AG09309 (cell line): ENCODE measurements at places on chromosomes 3 and 15.
A peak's percentile ranks its signal among the peaks of the same experiment; 100 is the strongest.

DNA sequence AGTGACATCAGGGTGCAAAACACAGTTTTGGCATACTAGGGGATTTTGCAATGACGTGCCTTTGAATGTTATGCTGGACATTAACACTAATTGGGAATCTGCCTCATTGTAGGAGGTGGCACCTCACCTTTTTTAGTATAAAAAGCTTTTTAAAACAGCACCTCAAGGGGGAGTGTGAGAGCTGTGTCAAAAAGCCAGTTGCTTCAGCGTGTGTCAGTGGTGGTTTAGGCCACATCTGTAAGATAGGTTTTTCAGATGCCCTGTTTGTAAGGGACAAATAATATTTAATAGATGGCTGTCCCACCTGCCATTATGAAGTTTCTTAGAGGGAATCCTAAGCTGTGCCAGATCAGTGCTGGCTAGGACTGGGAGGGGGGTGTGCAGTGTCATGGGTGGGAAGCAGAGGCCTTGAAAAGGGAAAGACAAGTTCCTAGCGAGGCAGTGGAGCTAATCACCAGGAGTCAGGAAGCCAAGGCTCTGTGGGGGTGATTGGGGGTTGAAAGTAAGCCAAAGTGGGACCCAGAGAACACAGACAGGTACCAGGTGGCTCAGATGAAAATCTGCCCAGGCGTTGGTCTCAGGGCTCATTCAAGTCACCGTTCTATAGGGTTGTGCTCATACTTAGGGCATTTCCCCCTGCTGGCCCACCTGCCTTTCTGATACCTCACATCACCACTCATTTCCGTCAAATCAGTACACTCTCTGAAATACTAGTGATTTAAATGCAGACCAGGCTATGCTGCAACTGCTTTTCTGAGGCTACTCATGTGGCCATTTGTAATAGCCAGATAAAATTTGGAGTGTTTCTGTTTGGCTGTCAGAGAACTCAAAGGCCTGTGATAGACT lies 120.5 kb downstream of the BBX start:
- no peak for DNase-seq

- no peak for DNase-seq
Measured at GRCh38 chr15:58864602-58865424, 68.7 kb downstream of the SLTM start.

- no peak for DNase-seq
Measured at GRCh38 chr3:15845475-15845874, 47.7 kb upstream of the ANKRD28 start.

DNA sequence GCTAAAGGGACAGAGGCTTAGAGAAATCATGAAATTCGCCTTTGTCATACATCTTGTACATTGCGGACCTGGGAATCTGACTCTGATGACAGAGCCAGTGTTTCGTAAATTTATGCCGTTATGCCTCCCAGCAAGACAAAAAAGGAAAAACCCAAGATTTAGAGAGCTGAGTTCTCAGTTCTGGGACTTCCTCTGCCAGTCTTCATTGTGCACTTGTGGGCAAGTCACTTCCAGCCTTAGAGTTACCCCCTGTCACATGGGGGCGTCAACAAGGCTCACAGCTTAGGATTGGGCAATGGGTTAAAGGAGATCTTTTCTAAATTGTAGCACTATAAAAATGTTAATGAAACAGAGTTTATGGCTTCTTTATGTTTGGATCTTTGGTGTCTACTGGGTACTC lies 41.9 kb upstream of the MITF start:
- no peak for DNase-seq

- no peak for DNase-seq
Measured at GRCh38 chr15:99146661-99147060, 41.8 kb downstream of the SYNM start.

DNA sequence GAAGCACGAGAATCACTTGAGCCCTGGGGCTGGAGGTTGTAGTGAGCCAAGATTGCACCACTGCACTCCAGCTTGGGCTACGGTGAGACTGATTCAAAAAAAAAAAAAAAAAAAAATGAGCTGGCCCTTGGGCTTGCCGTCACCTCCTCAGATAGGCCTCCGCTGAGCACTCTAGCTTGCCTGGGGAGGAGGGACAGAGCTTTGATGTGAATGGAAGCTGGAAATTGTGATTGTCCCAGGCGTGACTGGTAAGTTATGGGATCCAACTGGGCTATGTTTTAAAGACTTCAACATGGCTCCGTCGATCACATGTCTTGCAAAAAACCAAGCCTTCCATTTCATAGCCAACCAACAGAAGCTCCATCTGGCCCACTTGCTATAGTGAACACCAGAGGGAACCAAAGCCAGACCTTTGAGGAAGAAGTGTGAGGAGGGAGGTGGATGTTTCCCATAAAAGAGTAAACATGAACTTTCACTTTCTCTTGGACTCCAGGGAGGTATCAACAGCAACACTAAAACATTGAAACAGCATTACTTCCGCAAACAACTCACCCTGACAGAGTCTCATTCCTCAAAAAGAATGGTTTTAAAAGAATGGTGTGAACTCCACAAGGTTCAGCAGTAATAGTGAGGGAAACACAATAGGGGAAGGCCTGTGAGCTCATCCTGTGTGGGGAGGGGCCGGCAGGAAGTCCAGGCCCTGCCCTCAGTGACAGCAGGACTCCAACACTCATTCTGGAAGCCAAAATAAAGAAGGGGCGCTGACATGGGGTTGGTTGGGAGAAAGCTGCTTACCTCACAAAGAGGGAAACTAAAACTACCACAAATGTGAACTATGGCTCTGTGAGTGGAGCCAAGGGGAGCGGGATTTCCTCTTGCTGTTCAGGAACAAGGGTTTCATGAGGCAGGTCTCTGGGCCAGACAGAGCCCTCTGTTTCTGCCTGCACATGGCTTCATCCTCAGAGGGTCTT lies 59.2 kb upstream of the IL12A start:
- peak; percentile 66 for DNase-seq

DNA sequence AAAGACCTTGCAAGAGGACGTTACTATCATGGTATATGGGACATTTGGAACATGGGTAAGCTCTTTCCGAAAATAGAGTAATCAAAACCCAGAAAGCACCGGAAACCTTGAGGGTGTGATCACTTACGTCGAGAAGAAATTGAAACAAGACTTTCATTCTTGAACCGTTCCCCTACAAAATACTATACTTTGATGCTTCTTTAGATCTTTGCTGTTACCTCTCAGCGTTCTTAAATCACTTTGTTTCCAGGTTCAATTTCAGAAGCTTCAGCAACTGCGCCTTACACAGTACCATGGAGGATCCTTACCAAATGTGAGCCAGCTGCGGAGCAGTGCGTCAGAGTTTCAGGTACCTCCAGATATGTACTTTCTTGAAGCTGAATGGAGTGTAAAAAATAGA lies 10.1 kb downstream of the CRTC3 start:
- DNase-seq: no peak

DNA sequence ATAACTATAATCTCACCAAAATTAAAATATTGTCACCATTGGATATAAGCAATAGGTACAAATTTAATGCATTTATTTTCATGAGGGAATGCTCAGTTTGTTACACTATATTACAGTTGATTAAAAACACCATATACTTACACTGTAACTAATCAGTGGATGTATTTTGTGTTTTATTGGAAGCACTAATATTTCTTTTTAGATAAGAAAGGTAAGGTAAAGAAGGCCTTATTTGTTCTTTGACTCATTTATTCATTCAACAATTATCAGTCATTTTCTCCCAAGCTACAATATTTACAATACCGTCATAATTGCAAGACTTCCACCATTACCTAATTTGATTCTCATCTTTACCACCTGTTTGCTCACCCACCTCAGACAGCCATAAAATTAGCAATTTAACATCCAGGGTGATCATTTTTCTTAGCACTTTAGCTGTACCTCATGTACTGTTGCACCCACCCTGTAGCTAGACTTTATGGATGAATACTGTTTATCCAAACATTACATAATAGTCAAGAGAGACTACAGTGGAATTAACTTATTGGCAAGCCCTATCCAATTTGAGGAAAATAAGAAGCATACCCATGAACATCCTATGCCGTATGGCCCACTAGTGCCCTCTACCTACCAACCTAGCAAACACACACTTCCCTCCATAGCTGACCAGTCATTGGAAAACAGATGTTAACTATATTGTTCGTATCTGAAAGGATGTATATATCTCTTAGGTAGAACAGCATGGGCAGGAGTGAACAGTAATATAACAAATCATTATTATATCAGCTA lies 229.6 kb downstream of the BBX start:
- DNase-seq: no peak

DNA sequence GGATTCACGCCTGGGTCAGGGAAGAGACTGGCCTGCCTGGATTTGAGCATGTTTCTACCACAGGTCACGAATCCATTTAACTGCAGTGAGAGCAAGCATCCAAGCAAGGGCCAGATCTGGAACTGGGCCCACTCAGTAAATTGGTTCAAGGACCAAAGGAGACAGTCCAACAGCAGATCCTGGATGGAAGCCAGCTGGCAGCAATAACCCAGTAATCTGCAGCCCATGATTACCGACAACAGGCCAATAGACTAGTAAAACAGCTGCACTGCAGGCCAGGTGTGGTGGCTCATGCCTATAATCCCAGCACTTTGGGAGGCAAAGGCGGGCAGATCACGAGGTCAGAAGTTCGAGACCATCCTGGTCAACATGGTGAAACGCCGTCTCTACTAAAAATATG lies 11.8 kb downstream of the SAMD7 start:
- DNase-seq: no peak

- no peak for DNase-seq
Measured at GRCh38 chr15:88247914-88248313, 8.6 kb downstream of the NTRK3 start.

DNA sequence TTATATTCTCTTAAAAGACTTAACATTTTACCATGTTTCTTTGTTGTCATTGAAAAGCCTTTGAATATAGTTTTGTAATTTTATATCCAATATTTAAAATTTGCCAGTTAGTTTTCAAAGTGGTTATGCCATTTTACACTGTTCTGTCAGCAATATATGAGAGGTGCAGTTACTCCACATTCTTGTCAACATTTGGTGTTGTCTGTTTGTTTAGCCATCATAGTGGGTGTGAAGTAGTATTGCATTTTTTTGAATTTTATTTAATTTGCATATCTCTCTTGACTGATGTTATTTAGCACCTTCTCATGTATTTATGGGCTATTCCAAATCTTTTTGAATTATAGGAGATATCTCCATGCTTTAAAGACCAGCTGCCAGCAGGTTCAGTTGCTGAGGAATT lies 40.4 kb downstream of the LRRC28 start:
- DNase-seq: no peak

DNA sequence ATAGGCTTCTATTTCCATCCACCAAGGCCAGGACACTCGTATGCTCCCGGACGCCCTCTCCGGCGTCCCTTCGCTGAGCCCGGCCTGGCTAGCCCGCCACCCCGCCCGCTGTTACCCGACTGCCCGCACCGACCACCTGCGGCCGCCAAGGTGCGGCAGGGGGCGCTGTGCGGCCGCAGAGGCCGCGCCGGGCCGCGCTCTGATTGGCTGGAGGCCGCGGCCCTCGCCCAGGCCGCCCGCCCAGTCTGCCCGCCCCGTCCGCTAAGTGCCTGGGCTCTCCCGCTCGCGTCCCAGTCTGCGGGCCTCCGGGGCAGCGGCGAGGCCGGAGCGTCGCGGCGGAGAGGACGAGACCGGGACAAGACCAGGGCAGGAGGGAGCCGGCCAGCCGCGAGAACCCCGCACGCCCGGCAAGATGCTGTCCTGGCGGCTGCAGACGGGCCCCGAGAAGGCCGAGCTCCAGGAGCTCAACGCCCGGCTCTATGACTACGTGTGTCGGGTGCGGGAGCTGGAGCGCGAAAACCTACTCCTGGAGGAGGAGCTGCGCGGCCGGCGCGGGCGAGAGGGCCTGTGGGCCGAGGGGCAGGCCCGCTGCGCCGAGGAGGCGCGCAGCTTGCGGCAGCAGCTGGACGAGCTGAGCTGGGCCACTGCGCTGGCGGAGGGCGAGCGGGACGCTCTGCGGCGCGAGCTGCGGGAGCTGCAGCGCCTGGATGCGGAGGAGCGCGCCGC lies at the start of gene SYNM:
Gene SYNM, plus strand, starts transcription at position 293 of the 726 bp plus-strand sequence. Its CDS starts 120 bp downstream, at position 413.
- no peak for DNase-seq

- no peak for DNase-seq
Measured at GRCh38 chr3:68274286-68274685, 619.9 kb upstream of the SUCLG2 start.
